Activated T-cell treated with anti-CD3 and anti-CD28 coated beads, Interleukin-2, amount 50 U/mL, for 48 hours (primary cell): ENCODE measurements at places on chromosomes 7 and 10.
A peak's percentile ranks its signal among the peaks of the same experiment; 100 is the strongest.

DNA sequence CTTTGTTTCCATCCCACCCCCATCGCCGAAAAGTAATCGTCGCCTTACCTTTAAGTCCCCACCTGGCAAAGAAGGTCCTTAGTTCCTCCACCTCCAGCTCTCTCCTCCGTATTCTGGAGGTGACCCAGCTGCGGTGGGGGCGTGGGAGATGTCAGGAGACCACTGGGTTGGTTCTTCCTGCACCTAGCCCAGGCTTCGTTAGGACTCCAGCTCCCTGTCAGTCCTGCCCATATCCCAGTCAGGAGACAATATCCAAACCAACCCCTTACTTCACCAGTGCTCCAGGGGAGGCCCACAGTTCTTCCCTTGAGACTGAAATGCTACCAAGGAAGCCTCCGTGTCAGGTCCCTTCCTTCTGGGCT lies 693 bp downstream of the ADIRF start:
- no peak for DNase-seq

GRCh38 chr10:2494399-2494798 lies 572.9 kb upstream of the PFKP start:
- DNase-seq: no peak

DNA sequence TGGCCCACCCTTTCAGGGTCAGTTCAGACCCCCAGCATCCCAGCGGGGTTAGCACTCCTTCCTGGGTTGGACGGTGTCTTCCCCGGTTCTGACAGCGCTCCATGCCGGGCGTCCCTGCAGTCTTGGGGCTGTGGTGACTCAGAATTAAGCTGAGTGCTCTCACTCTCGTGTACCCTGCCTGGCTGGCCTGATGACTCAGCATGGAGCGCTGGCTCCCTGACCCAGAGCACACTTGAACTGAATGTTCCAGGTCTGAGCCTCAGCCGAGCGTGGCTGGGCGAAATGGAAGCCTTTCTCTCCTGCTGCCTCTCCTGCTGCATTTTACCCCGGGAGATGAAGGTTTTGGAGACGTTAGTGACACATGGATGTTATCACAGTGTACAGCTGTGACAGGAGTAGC lies 7.1 kb downstream of the BAG3 start:
- no peak for DNase-seq

- DNase-seq: no peak
Measured at GRCh38 chr10:59870152-59870551, 36.2 kb downstream of the CCDC6 start.

DNA sequence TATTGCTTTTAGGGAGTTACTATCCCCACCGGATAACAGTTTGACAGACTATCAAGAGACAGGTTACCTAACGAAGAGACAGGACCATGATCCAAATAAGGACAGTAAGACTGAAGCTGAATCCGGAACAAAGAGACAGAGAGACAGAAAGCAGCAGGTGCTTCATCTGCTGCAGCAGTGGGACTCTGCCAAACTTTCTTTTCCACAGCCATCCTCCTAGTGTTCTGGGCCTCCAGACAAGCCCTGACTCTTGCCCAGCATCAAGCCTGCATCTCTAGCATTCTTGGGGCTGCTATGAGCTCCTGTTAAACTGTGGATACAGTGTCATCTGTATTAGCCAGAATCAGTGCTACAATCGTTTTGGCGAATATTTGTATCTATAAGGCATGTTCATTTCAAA lies 761.7 kb downstream of the GRID1 start:
- no peak for DNase-seq

GRCh38 chr10:71466330-71466729 lies 69.6 kb downstream of the CDH23 start:
- DNase-seq: no peak

DNA sequence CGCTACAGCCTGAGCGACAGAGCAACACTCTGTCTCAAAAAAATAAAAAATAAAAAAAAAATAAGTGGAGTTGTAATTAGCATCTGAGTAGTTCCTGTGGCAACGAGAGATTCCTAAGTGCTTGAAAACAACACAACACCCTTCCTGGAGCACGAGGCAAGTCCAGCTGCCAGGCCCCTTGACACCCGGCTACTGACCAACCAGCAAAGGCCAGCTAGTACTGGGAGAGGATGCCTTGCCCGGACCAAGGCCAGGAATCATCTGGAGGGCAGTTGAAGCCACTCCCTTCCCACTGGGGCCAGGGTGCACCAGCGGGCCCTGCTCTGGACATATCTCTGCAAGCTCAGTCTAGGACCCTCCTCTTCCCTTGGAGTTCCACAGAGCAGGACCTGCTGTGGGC lies 536 bp downstream of the C10orf105 start:
- DNase-seq: no peak

DNA sequence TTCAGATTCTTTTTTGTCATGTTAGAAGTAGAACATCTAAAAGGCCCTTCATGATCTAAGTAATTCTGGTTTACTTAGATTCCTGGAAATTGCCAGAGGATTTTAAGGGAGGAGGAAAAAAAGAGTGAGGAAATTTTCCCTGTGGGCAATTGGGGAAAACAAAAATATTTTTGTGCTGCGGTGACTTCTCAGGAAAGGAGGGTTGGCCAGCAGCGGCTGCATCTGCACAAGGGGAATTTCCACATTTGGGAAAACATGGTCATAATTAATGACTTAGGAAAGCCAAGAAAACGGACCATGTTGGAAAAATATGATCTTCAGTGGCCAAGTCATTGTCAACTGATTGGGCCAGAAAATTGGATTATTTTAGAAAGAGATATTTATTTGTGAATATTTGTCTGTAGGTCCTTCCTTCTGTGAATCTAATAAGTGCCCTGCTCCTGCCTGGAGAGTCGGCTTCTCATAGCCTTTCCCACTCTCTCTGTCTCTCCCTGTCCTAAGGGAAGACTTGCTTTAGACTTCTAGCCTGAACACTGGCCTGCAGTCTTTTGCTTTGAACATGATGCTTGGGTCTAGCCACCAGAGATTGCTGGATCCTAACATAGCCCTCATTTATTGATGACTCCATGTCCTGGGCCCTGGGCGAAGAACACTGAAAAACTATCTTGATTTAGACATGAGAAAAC lies 124.2 kb upstream of the MKLN1 start:
- no peak for DNase-seq

- no peak for DNase-seq
Measured at GRCh38 chr7:1706381-1706720, 36.3 kb downstream of the ELFN1 start.

- no peak for DNase-seq
Measured at GRCh38 chr7:73533742-73534141, 11.6 kb upstream of the BAZ1B start.

GRCh38 chr7:15407910-15408309 lies 153.9 kb downstream of the AGMO start:
- DNase-seq: no peak

DNA sequence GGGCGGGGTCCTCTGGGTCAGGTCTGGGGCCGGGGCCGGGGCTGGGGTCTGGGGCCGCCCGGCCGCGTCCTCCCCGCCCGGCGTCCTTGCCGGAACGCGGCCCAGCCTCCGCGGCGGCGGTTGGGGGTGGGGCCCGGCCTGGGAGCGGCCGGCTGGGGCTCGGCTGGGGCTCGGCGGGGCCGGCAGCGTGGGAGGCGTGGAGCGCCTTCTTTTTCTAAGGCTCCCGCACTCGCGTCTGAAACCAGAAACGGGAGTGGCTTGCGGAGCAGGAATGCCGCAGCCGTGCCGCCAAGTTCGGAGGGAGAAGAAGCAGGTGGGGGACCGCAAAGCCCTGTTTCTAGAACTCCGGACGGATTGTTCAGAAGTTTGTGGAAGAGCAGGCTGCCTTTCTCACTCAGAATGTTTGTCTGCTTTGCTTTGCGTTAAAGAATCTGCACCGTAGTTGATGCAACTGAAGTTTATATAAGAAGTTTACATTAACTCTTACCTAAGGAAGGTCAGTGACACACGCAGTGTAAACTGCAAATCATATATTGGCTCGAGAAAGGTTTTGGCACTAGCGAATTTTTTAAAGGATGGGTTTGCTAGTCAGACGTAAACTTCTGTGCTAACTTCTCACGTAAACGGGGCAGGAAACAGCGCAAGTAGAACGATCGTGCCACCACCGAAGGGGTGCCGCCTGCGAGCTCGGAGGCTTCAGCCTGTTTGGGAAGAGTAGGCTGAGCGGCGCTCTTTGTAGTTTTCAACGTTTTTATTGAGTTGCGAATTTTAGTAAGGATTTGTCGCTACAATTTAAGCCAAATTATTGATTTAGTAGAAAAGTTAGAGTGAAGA lies 729 bp downstream of the DNAJB6 start:
- peak; percentile 85 for DNase-seq

DNA sequence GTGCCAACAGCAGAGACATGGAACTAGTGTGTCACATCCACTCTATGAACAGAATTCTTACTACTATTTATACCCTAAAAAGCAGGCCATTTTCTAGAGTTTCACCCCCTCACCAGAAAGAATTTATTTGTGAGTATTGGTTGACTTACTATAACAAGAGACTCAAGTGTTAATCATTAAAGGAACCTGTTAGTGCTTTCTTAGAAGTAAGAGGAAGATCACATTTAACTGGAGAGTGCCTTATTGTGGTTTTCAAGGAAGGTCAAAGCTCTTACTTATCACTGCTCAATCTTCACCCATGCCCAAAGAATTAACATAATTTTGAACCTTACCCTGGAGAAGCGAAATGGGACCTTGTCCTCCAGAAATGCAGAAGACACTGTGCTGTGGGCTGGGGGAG lies 169.3 kb upstream of the PRSS1 start:
- DNase-seq: no peak

GRCh38 chr10:97169911-97170693 lies 15.7 kb downstream of the SLIT1 start:
- no peak for DNase-seq

DNA sequence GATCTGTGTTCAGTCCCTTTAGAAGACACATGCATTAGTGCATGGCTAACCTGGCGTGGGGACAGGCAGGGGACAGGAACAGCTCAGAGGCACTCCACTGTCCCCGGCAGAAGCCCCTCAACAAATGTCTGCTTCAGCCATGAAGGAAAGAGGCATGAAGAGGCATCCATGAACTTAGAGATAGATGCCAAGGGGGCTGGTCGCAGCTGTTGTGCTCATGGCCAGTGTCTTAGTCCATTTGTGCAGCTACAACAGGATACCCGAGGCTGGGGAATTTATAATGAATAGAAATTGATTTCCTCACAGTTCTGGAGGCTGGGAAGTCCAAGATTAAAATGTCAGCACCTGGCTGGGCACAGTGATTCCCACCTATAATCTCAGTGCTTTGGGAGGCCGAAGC lies 14.5 kb upstream of the GNA12 start:
- no peak for DNase-seq

DNA sequence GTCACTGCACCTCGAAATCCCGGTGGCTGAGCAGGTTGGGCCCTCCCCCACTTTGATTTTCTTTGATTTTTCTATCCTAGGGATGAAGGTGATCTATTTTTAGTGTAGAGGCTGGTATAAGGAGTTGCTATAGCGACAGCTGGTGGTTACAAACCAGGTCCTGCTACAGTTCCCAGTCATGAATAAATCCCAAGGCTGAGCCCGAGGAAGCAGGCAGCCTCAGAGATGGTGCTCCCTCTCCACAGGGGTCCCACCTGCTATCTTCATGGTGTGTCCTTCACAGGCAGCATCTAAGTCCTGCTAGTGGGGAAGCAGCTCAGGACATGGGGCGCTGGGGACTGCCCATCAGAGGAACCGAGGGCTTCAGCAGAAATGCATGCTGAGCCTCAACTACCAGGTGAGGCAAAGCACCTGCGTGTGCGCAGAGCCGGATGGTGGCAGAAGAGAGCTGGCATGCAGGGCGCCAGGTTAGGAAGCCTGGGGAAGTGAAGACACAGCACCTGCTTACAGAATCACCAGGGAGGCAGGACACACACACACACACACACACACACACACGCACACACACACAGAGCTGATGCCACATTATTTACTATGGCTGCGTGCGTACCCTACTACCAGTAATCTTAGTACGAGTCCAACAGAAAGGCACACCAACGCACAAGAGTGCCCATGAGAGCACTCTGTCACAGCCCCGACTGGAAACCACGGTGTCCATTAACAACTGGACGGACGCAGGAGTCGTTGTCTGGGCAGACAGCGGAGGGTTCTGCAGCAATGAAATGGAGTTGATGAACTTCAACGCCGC lies 150.9 kb downstream of the PRKAG2 start:
- DNase-seq: no peak

- no peak for DNase-seq
Measured at GRCh38 chr7:24604630-24605029, 31.4 kb downstream of the PALS2 start.

GRCh38 chr10:22369434-22370072 lies 24.3 kb downstream of the SPAG6 start:
- DNase-seq: no peak

- DNase-seq: no peak
Measured at GRCh38 chr10:52542906-52543305, 228.8 kb downstream of the DKK1 start.

GRCh38 chr10:117754770-117755658 lies 212.5 kb downstream of the EMX2 start:
- DNase-seq: no peak

- no peak for DNase-seq
Measured at GRCh38 chr7:2440608-2441245, 35.5 kb downstream of the GRIFIN start.

DNA sequence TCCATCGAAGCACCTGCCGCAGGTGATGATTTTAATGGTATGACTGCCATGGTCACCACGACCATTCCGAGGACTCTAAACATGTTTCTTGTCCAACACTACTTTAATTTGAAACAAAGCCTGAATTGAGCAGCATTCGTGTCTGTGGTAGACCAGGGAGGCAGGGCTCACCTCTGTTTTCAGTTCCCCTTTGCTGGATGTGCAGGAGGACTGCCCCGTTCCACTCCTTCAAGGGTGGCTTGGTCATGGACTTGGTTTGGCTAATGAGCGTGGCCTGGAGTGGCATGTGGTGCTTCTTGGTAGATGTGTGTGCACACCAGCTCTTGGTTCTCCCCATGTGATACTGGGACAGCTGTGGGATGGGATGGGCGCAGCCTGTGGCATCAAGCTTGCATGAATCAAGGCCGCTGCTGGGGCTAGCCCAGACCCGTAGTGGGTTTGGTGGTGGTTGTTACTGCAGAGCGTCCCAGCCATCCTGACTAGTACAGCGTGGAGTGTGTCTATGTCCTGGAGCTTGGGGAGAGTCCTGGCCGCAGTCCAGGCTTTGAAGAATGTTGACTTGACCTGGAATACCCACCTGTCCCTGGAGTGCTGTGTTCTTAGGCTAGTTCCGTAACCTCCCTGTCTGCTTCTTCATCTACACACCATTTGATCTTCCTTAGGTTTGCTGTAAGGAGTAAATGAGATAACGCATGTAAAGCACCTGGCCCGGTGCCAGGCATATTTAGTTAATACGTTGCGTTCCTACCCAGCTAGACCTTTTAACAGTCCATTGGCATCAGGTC lies 34.8 kb downstream of the MGMT start:
- DNase-seq: no peak

- peak; percentile 65 for DNase-seq
Measured at GRCh38 chr7:2510909-2511768, 8.4 kb upstream of the LFNG start.

DNA sequence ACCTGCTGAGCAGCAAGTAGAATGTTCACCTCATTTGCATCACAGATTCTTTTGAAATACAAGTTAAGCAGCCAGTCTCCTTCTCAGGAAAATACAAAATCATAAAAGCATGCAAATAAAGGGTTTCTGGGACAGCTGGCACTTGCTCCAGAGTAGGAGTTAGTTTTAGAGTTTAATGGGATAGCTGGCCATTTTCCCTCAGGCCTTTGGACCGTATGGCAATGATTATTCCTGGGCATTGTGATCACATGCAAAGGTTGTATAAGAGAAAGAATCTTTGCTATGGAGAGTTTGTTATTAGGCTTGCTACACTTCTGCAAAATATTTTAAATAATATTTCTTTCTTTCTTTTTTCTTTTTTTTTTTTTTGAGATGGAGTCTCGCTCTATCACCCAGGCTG lies 240.8 kb downstream of the CDK14 start:
- DNase-seq: no peak

- no peak for DNase-seq
Measured at GRCh38 chr7:127066974-127067373, 185.8 kb downstream of the GRM8 start.
